Upper lobe of left lung (tissue), 6 donors: ENCODE measurements at places on chromosomes 11 and 22. TPM values are rescaled to one million over a fixed set of nuclear protein-coding genes. Genes with fewer than 3 reads are reported as not detected.

DNA sequence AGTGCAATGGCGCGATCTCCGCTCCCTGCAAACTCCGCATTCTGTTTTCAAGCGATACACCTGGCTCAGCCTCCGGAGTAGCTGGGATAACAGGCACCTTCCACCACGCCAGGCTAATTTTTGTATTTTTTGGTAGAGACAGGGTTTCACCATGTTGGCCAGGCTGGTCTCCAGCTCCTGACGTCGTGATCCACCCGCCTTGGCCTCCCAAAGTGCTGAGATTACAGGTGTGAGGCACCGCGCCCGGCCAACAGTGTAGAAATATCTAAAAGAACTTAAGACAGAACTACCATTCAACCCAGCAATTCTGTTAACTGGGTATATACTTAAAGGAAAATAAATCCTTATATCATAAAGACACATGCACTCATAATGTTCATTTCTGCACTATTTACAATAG is 335.3 kb upstream of the LUZP2 start:
- no peak overlapping the region for H3K27ac ChIP-seq
- H3K4me1 ChIP-seq = no peaks in the 10 kb centered on the region
- no peak overlapping the region for H3K4me3 ChIP-seq
- H3K27me3 ChIP-seq = no peaks in the 10 kb centered on the region
- H3K36me3 ChIP-seq = no peaks in the 10 kb centered on the region
- DNase-seq = no peak

- H3K27ac ChIP-seq = peak overlapping the region; percentile 41
- DNase-seq = no peak
- H3K4me1 ChIP-seq = peaks cover 16% of the 10 kb centered on the region
- H3K27me3 ChIP-seq = no peaks in the 10 kb centered on the region
- H3K36me3 ChIP-seq = no peaks in the 10 kb centered on the region
Observed at GRCh38 chr11:88402192-88402715, 64.7 kb upstream of the CTSC start.

DNA sequence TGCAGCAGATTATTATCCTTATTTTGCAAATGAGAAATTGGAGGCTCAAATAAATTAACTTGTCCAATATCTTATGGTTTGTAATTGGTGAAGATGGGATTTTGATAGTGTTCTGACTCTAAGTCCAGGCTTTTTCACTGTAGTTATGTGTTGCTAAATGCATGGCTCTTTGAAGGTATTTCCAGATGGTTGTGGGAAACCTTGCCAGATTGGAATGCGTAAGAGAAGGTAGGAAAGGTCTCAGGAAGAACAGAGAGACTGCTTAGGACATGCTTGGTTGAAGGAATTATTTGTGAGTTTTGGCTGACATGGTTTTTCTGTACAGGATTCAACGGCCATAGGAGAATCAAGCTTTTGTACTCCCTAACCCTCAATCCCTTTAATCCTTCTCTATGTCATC is 108.6 kb downstream of the STIM1 start:
- H3K4me1 ChIP-seq = no peaks in the 10 kb centered on the region
- H3K36me3 ChIP-seq = no peaks in the 10 kb centered on the region
- H3K27ac ChIP-seq = no peak overlapping the region
- no peaks in the 10 kb centered on the region for H3K27me3 ChIP-seq
- DNase-seq = no peak
- no peak overlapping the region for H3K4me3 ChIP-seq

The GGTLC2 gene
- total RNA-seq = 3.3 TPM

The PLEKHB1 gene
- 25.6 TPM for total RNA-seq
